ENCODE measurements at places on chromosomes 1 and 21.

GRCh38 chr1:87149241-87150041 is 179.2 kb upstream of the LMO4 start:
- DNase-seq, result no peak

GRCh38 chr1:235919127-235919832 is 52.6 kb upstream of the LYST start:
- DNase-seq, result peak; percentile 26

DNA sequence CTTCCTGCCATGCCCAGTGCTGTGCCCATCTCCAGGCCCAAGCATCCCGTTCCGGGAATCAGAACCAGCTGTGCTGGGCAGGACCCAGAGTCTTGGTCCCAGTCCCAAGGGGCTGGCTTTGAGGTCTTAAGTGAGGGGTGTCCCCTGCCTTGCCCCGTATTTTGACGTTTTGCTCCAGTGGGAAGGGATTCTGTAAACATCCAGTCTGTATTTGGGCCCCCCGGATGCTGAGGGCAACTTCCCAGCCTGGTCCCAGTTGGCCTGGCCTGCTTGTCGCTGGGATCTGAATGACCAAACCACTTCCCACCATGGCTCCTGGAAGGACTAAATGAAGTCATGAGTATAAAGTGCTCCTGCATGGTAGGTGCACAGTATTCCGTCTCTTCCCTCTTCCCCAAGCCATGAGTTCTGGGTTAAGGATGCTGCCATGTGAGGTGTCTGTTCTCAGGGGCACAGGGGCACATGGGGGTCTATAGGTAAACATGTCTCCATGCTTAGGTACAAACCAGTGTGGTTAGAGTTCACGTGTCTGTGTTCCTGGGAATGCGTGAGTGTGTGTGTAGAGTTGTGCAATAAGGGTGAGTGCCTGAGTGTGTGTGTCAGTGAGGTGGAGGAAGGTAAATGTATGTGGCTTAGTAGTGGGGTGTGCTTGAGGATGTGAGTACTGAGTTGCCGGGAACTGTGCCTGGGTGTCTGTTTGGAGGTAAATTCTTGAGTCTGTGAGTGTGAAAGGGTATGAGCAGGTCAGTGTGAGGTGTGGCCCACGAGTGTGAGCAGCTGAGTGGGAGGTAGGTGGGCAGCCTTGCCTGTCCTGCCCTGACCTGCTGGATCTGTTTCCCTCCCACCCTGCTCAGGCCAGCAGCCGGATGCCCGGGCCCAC is 1.5 kb downstream of the B4GALT2 start:
- DNase-seq, result no peak

- no peak for DNase-seq
Observed at GRCh38 chr1:179366093-179366800, 476 bp downstream of the AXDND1 start.

DNA sequence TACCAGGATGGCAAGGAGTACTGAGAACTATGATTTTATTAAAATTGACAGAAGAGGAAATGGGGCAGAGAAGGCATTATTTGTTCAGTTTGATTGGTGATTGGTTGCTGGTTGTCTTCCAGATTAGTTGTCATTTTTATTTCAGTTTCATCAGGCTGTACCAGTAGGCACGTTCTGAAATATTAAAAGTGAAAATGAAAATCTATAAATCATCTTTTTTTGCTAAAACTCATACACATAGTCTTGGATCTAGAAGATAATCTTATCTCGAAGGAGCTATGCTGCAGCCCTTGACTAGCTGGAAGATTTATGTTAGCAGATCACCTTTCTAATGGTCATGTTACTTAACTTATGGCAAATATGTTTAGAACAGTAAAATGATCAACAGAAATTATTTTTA is 29.0 kb downstream of the NEK7 start:
- DNase-seq, result no peak

GRCh38 chr1:23402286-23403037 is 22.1 kb downstream of the TCEA3 start:
- DNase-seq, result no peak

GRCh38 chr1:6982443-6982842 is 197.2 kb downstream of the CAMTA1 start:
- DNase-seq, result no peak

GRCh38 chr1:109630081-109630897 is 10.7 kb downstream of the AMPD2 start:
- no peak for DNase-seq

DNA sequence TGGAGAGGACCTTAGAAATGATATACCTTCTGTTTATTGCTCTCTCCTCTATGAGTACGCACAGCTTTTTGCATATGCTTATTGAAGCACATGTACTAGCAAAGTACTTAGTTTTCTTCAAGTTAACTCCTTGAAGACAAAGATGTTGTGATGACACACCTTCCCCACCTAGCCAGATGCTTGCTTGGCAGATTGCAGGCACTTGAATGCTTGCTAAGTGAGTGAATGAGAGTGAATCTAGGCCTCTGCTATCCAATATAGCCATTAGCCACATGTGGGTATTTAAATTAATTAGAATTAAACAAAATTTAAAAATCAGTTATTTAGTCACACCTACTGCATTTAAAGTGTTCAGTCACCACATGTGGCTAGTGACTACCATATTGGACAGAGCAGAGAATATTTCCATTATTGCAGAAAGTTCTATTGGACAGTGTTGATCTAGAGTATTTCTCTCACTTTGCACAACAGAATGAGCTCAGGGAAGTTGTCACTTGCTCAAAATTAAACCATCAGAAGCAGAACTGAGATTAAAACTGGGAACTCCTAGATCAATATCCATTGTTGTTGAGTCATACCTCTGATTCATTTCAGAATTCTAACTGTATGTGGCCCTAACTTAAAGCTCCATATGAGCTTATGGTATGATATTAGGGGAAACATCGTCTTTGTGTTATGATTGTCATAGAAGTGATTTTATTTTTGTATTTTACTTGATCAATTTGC is 8.6 kb upstream of the EEIG2 start:
- DNase-seq, result no peak

DNA sequence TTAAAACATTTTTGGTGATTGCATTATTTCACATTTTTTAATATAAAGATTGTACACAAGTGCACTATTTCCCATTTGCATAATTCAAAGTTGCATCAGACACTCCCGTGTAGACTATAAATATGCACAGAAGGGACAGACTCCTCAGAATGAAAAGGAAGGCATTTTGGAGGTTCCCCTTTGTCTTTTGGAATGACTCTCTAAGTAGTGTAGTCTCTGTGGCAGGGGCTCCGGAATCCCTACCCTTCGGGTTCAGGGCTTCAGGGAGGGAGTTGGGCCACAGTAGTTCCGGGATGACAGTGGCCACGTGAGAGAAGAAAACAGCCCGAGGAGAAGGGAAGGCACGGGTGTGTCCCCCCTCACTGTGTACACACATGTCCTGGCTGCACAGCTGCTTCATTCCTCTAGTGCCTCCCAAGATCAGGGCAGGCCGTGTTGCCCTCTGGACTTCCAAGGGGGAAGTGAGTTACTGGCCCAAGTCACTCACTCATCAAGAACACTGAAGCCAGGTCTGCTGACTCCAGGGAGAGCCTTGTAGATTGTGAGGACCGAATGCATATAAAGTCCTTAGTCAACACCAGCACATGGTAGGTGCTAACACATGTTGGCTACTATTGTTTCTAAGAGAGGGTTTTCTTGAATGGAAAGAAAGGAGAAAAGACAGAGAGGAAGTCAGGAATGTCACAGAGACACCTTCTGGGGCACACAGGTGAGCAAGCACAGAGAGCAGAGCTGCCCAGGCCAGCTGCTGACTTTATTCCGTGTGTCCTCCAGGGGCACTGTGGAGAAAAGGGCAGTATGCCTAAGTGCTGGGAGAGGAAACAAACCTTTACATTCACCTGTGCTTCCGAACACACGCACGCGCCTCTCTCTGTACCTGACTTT is 39.8 kb downstream of the LHX4 start:
- no peak for DNase-seq

DNA sequence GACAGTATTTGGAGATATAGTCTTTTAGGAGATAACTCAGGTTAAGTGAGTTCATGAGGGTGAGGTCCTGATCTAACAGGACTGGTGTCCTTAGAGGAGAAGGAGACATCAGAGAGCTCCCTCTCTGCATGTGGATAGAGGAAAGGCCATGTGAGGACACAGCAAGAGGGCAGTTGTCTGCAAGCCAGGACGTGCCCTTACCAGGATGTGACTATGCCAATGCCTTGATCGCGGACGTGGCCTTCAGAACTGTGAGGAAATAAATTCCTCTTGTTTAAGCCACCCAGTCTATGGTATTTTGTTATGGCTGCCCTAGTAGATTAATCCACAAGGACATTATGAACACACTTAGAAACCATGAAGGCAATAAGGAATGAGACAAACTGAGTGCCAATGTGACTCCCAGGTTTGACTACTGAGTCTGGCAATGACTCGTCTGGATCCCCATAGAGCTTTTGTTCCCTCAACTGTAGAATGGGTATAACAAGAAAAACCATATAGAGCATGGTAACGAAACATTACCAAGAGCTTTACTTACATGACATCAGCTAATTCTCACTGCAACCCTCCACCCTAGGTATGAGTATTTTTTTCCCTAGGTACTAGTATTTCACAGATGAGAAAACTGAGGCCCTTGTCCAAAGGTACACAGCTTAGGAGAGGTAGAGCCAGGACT is 6.5 kb downstream of the URB1 start:
- no peak for DNase-seq

DNA sequence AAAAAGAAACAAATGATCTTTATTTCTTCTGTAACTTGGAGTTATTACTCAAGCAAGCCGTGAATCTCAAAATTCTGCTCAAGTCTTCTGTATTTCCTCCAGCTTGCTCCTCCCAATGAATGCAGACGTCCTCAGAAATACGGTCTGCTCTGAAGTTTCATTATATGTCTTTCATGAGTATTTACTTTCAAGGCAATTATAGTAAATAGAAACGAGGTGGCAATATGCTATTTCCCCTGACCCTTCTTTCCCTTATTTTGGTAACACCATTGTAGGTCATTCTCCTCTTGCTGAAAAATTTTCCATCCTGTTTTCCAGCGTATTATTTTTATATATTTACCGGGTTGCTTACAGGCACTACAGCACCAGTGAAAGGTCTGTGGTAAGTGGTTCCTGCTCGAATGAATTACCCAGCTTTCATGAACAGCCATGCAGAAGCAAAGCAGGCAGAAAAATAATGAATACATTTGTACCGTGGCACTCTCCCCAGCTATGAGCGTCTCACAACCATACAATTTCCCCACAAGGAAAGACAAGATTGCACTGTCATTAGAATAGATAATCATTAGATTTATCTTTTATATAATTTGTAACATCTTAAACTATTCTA is 350.9 kb upstream of the PKN2 start:
- no peak for DNase-seq

- no peak for DNase-seq
Observed at GRCh38 chr1:238647877-238648276, 738.5 kb upstream of the CHRM3 start.

DNA sequence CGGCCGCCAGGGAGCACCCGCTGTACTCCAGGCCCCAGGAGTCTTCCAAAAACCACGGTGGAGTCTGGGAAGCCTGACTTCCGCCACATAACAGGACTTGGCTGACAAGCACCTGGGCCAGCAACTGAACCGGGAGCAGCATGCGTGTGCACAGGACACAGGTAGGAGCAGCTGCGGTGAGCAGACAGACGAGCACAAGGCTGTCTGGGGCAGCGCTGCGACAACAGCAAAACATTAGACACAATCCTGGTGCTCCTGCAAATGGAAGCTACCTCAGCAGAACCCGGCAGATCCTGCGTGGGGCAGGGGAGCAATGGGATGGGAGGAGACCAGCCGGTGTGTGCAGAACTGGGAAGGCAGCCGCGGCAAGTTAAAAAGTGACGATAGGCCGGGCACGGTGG is 80.4 kb downstream of the NPHP4 start:
- DNase-seq, result no peak

- DNase-seq, result no peak
Observed at GRCh38 chr1:209769171-209769904, 13.5 kb downstream of the TRAF3IP3 start.

DNA sequence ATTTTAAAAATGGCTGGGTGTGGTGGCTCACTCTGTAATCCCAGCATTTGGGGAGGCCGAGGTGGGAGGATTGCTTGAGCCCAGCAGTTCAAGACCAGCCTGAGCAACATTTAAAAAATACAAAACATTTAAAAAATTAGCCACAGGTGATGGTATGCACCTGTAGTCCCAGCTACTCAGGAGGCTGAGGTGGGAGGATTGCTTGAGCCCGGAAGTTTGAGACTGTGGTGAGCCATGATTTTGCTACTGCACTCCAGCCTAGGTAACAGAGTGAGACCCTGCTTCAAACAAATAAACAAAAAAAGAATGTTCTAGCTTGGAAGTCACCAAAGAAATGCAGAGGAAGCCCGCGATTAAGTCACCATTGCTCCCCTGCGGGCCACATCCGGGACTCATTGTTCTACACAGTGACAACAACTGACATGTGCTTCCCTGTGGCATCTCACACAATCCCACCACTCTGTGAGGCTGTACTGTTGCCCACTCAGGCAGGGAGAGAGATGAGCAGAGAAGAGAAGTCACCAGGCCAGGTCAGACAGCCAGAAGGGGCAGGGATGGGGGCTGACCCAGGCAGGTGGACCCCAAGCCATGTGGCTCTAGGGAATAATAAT is 18.4 kb upstream of the SPATC1L start:
- no peak for DNase-seq

- no peak for DNase-seq
Observed at GRCh38 chr1:92877792-92878191, 46.0 kb downstream of the RPL5 start.

- no peak for DNase-seq
Observed at GRCh38 chr1:118186026-118186425, 998 bp upstream of the SPAG17 start.

GRCh38 chr21:26659757-26660156 is 86.7 kb upstream of the CYYR1 start:
- DNase-seq, result no peak

DNA sequence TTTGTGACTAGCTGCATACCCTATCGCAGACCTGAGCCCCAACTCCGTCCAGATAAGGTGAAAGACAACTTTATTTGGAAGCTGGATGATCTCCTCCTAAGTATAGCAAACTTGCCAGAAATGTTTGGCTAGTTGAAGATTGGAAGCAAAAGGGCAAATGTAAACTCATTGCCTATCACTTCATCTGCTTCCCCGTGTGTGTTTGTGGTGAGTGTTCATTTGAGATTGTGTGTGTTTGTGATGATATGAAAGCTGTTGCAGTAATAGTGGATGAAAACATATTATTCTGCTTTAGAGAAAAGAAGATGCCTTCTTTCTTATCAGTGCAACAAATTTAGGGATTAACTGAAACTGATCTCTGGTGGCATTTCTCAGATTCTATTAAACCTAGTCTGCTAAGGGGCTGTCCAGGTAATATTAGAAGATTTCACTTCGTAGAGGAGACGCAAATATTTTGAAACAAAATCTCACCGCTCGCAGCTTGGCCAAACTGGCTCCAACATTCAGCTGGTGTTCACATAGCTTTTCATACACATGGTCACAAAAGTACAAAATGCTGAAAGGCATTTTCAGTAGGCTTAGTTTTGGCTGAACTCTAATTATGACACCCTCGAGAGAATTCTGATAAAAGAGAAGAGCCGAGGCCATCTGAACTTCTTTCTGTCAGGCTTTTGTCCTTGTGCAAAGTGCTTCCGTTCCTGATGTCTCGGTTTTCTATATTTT is 1.1 kb downstream of the TBX19 start:
- no peak for DNase-seq

Data from DMS 273 treated with DMSO at 0.1 percent for 48 hours (cell line).